ENCODE measurements at places on chromosomes 13 and 19.

GRCh38 chr19:23415034-23415433 is 19.8 kb upstream of the ZNF91 start:
- no peak for DNase-seq

- no peak for DNase-seq
Observed at GRCh38 chr13:66378894-66379293, 851.2 kb downstream of the PCDH9 start.

DNA sequence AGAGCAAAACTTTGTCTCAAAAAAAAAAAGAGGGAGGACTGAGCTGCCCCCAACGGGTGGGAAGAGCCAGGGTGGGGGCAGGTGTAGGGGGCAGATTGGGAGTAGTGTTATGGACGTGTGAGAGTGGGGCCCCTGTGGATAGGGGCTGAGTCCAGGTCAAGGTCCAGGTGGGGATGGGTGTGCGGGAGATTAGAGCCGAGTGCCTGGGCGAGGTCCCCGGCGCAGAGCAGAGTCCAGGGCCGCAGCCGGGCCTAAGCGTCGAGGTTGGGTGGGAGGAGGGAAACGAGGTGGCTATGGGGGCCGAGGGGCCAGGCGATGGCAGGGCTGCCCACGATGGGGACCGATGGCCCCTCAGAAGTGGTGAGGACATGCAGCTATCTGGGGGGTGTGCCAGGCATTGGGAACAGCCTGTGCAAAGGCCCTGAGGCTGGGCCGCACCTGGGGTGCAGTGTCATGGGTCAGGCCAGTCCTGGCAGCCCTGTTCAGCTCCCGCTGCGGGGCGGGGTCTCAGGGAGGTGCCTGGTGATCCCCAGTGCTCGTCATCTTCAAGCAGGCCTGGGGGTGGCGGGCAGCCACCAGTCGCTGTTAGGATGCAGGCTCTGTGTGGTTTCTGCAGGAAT is 12.3 kb upstream of the MISP start:
- DNase-seq = no peak

GRCh38 chr13:48144413-48145035 is 49.6 kb upstream of the MED4 start:
- peak; percentile 23 for DNase-seq

DNA sequence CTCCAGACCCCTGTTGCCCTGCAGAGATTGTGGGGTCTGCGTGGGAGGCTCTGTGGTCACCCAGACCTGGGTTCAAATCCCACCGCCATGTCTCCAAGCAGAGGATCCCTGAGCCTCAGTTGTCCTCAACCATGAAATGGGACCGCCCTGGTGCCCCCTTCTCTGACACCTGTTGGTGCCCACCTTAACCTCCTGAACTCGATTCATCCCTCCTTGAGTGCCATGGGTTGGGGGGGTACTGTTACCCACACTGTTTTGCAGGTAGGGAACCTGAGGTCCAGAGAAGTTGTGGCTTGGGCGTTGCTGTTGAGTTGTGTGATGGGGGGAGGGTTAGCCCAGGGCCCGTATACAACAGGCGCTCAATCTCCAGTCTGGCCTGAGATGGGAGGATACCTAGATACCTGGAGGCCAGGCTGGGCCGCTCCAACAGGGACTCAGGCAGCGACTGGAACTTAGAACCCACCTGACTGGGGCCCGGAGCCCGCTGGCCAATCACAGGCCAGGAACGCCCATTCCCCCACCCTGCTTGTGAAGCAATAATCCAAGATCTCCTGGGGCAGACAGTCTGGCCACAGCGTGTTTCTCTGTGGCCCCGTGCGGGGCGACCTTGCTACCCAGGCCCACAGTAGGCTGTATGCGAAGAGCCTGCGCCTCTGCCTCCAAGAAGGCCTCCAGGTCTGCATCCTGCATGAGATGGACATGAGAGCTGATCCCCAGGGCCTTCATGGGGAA is 2.8 kb downstream of the ARID3A start:
- DNase-seq = no peak

Measured in putamen (tissue), 1 donor.